ENCODE measurements at places on chromosomes 3 and 15.
A peak's percentile ranks its signal among the peaks of the same experiment; 100 is the strongest.

GRCh38 chr3:70400194-70400593 is 87.8 kb upstream of the MDFIC2 start:
- no peak for DNase-seq

DNA sequence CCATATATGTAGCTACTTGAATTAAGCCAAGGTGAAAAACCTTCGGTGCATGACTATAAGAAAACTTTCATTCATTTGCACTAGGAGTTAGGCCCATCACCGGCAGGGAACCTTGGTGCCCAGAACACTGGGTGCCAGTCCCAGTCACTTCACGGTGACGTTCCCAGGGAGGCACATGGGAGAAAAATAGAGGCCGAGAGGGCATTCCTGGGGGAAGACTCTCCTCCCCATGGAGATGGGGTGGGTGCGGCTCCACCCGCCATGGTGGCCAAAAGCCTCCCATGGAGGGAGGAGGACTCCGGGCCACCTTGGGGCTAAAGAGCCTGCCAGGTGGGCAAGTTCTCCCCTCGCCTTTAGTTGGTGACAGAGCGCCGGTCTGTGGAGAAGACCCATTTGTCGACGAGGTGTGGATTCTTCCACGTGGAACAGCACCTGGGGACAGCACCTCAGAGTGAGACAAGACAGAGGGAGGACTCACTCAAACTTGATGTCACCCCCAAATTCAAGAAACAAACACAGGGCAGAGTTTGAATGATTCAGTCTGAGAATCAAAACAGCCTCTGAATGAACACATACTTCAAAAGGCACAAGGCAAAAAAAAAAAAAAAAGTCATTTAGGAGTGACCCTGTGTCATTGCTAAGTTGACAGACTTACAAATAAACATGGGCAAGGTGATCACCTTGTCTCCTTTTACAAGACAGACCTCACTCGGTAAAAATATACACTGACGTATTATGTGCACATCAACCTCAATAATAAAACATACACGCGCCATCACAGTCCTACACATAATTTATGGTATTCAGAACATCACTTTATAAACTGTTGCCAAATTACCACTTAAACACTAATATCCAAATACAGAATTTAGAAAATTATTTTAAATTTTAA is 38.6 kb downstream of the ZXDC start:
- DNase-seq, result no peak

DNA sequence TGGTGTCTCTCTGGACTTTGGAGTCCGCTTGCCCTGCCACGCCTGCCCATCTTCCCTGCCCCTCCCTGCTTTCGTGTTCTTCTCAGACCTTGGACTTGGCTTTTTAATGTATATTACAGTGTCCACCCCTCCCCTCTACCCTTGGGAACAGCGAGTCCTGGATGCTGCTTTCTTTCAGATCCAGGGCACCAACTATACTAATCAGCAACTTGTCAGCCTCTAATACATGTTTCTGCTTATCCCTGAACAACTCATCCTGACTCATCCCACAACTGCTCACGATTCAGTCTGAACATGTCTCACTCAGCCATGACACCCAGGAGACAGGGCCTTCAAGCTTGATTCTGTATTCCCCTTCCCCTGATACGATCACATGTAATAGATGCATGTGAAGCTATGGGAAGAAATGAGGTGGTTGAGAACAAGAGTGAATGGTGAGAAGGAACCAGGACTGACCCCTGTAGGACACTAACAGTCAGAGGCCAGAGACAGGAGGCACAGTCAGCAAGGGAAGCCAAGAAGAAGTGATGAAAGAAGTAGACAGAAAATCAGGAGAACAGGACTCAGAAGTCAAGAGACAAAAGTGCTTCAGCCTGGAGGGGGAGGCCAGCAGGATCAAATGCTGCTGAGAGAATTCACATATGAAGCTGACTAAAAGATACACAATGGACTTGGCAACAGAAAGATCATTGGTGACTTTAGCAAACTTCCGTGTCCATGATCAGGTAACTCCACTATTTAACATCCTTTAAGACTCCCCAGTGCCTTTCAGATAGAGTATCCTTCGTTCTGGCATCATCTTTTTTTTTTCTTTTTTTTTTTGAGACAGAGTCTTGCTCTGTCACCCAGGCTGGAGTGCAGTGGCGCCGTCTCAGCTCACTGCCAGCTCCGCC is 35.4 kb downstream of the BCL2L10 start:
- DNase-seq, result no peak

DNA sequence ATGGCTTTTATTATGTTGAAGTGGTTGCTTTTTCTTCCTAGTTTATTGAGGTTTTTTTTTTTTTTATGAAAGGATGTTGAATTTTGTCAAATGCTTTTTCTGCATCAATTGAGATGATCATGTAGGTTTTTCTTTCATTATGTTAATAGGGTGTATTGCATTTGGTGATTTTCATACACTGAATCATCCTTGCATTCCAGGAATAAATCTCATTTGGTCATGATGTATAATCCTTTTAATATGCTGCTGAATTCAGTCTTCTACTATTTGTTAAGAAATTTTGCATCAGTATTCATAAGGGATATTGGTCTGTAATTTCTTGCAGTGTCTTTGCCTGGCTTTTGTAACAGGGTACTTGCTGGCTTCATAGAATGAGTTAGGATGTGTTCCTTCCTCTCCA is 11.5 kb upstream of the CLRN1 start:
- DNase-seq, result no peak

DNA sequence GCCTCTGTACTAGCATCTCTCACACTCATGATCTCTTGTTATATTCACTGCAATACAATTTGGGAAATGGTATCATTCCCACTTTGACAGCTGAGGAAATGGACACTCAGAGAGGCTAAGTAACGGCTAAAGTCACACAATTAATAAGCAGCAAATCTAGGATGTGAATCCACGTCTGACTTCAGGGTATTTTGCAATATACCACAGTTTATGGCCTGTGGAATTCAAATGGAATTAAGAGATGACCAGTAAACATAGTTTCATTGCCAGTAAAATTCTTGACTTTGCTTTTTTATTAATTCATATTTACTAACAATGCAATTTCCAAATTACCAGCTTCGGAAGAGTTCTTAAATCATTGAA is 61.1 kb downstream of the CCNL1 start:
- DNase-seq, result no peak

DNA sequence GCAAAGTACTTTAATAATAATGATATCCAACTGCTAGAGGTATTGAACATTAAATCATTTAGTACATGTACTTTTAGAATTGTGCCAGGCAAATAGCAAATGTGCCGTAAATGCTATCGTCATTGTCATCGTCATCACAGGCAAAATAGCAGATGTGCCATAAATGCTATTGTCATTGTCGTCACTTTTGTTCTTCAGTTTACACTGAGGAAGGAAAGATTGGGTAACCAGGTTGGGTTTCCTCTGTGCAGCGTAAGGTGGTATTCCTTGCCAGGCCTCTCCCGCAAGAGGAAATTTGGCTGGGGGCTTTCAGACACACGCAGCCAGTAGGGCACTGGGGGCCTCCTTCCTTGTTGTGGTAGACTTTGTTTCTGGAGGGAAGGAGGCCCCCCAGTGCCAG is 26.4 kb downstream of the ABHD17C start:
- no peak for DNase-seq

DNA sequence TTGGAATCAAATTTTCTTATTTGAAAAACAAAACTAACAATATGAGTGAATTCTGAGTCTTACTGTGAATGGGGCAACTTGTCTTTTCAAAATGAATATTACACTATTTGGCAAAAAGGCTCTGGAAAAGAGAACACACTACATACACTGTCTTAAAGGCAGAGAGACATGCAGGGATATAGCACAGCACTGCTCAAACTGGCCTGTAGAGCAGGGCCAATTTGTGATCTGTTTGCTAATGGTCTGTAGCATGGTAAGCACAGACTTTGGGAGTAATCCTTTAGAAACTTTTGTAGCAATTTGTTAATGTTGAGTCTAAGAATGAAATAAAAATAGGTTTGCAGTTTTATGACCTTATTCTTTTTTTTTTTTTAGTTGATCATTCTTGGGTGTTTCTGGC is 679.8 kb upstream of the SGO1 start:
- no peak for DNase-seq

DNA sequence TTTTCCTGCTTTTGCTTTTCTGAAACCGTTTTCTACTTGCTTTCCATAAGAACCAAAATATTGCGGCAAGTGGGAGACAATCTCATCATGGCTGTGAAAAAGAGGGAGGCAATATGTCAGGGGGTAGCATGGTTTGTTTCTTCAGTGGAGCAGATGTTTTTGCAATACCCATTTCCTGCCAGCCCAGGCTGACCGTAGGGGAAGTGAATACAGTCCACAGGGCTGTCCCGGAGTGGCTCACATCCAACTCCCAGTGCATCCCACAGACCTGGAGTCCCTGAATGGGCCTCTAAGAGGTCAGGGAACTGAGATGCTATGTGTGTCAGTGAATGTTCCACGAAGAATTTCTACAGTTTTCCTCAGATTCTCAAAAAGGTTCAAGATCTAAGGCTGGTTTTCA is 69.6 kb downstream of the EPHB1 start:
- DNase-seq, result no peak

- no peak for DNase-seq
Measured at GRCh38 chr3:80263260-80263659, 495.5 kb upstream of the ROBO1 start.

DNA sequence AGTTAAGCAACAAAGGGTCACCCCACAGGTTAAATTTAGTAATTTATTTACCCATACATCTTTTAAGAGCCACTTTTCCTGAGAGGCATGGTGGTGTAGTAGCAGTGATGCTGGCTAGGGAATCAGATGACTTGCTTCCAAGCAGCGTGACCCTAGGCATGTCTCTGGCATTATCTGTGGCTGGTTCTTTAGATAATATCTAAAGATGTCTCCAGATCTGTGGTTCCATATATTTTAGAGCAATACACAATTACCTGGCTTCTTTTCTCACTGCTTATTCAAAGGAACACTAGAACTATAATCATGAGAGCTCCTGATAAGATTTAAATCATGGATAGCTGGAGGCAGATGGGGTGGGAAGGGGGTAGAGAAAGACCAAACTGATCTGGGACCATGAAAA is 21.1 kb upstream of the MEIS2 start:
- DNase-seq, result no peak

GRCh38 chr3:191531434-191531972 is 70.5 kb downstream of the PYDC2 start:
- DNase-seq, result no peak

DNA sequence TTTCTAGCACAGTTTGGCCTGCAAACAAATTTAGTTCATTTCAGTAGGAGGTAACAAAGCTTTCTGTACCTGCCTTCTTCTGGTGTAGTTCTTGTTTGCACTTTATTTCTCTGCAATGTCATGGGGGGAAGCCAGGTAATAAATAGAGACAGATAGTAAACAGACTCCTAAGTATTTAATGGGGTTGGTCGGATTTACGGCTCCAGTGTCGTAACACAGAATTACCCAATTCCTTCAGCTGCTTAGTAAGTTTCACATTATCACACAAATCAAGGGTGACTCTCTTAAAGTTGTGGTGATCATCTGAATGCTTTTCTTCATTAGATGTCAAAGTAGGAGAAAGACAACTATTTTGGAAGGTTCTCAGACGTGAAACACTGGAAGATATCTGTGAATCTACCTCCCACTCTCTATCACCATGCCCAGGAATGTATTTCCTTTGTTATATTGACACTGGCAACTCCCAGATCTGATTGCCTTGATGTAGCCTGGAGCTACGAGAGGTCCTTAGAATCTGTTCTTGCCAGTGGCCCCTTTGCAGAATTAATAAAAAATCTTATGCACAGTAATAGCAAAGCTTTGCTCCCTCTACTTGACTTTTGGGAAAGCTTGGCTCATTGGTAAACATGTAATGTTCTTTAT is 25.0 kb upstream of the TMC3 start:
- no peak for DNase-seq

- peak; percentile 49 for DNase-seq
Measured at GRCh38 chr3:184259878-184260723, 1.3 kb downstream of the CAMK2N2 start.

DNA sequence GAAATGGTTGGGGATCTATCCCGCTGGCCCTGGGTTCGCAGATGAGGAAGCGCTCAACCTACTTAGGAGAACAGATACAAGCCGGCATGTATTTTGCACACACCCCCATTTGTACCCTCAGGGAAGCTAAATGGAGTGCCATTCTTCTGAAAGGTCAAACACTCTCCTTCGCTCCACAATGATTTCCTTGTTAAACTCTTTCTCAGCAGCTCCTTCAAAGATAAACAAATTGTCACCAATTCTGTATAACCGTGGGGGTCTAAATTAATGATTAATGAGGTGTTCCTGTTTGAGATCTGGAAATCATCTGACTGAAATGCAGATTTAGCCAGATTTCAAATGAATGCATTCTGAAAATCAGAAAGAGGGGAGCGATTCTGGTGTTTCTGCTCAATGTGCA is 124.0 kb downstream of the MEGF11 start:
- no peak for DNase-seq

DNA sequence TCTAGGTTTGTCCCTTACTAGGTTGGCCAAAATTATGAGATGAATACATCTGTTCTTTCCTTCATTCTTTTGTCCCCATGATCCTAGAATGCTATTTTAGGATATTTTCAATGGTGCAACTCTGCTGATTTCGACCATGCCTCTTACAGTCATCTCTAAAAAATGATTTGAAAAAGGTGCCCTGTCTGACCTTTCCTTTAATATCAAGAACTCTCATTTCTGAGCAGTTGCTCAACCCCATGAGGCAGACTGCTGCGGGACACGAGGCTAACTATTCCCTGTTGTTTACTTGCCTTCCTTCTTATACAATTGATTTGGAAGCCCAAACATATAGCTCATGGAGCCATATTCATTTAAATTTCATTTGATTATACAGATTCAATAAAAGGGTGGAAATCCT is 14.6 kb downstream of the PLSCR2 start:
- DNase-seq, result no peak

- DNase-seq, result no peak
Measured at GRCh38 chr15:91122296-91122695, 22.2 kb downstream of the SV2B start.

DNA sequence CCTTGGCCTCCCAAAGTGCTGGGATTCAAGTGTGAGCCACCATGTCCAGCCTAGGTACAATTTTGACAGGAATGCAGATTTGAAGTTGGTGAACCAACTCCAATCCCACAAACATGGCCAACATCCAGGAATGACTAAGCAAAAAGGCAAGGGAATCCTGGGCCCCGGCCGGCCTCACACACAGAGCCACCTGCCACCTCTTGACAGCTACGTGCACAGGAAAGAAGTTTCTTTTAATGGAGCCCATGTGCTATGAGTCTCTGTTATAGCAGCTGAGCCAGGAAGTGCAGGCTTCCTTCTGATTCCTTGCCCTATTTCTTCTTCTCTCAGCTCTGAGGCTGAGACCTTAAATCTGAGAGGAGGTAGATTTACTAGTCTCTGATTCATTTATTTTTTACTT is 8.8 kb downstream of the TMEM40 start:
- no peak for DNase-seq

Measured in activated CD8-positive, alpha-beta T cell treated with anti-CD3 and anti-CD28 coated beads, Interleukin-2, amount 10 ng/mL, durations not matched to agents 7 days and 5 days (primary cell).